ENCODE measurements at places on chromosomes 7 and 10.

- DNase-seq: no peak
Measured at GRCh38 chr7:54774785-54775740, 16.1 kb upstream of the SEC61G start.

GRCh38 chr10:75103881-75104686 is 7.4 kb upstream of the SAMD8 start:
- no peak for DNase-seq

GRCh38 chr7:22292531-22292930 is 64.4 kb downstream of the RAPGEF5 start:
- no peak for DNase-seq

- DNase-seq: no peak
Measured at GRCh38 chr7:40747856-40748255, 613.1 kb downstream of the SUGCT start.

- DNase-seq: no peak
Measured at GRCh38 chr10:58979711-58980110, 196.7 kb upstream of the PHYHIPL start.

DNA sequence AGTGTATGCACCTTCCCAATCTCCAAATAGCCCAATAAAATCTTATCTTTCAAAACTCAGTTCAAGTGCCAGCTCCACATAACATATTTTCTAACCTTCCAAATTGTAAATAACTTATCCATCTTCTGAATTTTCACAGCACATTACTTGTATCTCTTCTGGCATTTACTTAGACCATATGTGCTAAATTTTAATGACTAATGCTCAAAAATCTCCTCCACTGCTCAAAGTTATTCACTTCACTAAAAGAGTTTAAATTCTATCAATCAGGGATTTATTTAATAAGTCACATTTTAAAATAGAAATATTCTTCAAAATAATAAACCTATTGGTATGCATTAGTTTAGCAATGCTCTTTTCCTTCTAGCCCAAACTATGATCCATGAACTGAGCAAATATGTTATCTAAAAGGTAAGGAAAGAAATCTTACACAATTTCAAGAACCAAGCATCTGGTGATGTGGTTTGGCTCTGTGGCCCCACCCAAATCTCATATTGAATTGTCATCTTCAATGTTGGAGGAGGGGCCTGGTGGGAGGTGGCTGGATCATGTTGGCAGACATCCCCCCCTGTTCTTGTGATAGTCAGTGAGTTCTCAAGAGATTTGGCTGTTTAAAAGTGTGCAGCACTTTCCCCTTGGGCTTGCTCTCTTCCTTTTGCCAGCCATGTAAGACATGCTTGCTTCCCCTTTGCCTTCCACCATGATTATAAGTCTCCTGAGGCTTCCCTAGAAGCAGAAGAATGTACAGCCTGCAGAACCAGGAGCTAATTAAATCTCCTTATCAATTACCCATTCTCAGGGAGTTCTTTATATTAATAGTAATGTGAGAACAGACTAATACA is 28.1 kb upstream of the GPR22 start:
- DNase-seq: no peak

- DNase-seq: no peak
Measured at GRCh38 chr7:133528796-133529195, 275.9 kb downstream of the EXOC4 start.

GRCh38 chr7:26292768-26293560 is 1.3 kb downstream of the SNX10 start:
- no peak for DNase-seq

DNA sequence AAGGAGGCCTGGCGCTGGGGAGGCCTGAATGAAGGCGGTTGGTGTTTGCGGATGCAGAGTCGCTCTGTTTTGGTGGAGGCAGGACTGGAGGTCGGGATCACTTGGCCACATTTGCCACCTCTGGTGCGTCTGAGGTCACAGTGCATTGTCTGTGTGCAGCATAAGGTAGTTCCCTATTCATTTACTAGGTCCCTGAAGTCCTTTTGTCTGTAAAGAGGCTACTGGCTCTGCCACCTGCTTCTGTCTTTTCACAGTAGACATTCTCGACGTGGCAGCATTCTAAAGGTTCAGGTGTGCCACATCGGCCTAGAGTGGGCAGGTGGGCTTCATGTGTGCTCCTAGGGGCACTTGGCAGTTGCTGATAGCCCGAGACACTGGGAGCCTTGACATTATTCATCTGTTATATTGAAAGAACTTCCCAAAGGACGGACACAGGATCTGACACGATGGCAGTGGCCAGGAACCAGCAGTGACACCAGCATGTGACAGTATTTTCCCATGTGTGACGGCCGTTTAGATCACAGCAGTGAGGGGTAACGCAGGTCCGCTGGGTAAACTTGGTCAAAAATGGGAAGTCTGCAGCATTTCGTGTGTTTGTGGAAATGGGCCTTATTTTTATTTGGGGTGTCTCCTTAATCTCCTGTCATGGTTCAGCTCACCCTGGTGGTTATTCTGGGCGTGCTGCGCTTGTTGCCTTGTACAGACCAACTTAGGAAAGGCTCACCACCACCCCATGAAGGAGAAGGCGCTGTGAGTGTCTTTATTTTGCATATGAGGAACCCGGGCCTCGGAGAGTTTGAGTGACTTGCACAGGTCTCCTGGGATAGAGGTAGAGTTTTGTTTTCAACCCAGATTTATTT is 5.9 kb downstream of the MGMT start:
- DNase-seq: no peak

GRCh38 chr10:112395809-112396530 is 22.1 kb downstream of the ACSL5 start:
- no peak for DNase-seq

DNA sequence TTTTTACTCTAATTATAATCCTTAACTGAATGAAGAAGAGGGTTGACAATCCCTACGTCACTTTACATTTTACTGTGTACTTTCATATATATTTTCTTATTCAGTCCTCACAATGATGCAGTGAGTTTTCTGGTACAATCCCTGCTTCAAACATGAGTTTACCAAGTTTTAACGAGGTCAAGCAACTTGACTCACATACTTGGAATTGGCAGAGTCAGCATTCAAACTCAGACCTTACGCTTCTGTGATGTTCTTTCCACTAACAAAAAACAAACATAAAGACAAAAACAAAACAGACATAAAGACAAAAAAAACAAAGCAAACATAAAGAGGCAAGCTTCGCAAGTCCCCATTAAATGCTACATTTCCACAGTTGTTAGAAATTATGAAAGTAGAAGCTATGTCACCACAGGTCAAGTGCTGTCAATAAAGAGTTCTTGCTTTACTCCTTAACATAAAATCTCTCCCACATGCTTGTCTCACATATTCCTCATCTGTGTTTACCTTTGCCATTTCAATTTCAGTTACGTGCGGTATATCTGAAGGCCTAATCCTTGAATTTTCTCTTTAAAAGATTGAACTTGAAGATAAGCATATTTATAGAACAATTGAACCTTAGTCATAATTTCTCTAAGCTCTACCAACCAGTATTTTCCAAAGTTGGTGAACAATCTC is 217.3 kb downstream of the CELF2 start:
- DNase-seq: no peak

GRCh38 chr7:28125431-28126409 is 54.9 kb downstream of the JAZF1 start:
- DNase-seq: no peak

DNA sequence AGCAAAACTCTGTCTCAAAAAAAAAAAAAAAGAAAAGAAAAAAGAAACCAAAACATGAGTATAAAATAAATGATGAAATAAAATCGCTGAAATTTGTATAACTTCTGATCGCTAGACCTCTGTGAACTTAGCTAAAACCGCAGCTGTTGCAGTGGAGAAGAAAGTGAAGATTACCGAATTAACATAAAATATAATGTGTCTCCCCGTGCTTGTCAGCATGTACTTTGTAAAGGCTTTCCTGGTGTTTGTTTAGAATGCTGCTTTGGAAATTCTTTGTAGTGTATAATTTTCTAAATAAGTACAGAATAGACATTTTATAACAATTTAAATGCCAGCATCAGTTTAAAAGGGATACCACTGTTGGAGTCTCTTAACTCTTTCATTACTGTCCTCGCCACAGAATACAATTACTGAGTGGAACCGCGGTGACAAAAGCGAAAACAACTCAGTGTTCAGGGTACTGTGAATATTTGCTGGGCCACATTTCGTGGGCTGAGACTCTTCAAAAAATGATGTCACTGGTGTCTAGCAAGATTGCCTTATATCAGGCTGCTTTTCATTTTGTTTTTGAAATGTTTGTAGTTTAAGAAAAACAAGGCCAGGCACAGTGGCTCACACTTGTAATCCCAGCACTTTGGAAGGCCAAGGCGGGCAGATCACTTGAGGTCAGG is 167.7 kb downstream of the NSUN6 start:
- DNase-seq: no peak

GRCh38 chr10:114868870-114869519 is 47.4 kb downstream of the FHIP2A start:
- no peak for DNase-seq
